ENCODE measurements at places on chromosomes 4 and X.

DNA sequence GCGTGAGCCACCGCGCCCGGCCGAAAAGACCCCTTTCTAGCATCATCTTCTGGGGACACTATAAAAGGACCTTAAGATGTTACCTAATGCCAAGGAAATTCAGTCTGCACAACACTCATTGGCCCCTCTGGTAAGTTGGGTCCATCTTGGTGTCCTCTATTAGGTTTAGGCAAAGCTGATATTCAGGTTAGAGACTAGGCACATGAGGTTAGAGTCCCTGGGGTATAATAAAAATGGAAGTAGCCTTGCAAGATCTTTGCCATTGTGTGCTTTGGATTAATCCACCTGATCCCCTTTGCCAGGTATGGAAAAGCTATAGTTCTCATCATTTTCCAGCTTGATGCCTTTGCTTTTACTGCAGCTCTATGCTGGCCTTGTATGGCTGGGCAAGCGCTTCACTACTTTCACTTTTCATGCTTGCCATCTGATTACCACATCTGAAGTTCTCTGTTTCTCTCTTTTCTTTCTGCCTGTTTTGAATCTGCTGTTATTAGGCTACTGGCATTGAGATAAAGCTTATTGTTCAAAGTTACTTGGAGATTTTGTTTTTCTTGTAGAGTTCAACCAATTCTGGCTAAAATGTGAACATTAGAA is 5.4 kb upstream of the ADH4 start:
- no peak for DNase-seq

- no peak for DNase-seq
Measured at GRCh38 chr4:173699841-173700475, 169.9 kb upstream of the HAND2 start.

DNA sequence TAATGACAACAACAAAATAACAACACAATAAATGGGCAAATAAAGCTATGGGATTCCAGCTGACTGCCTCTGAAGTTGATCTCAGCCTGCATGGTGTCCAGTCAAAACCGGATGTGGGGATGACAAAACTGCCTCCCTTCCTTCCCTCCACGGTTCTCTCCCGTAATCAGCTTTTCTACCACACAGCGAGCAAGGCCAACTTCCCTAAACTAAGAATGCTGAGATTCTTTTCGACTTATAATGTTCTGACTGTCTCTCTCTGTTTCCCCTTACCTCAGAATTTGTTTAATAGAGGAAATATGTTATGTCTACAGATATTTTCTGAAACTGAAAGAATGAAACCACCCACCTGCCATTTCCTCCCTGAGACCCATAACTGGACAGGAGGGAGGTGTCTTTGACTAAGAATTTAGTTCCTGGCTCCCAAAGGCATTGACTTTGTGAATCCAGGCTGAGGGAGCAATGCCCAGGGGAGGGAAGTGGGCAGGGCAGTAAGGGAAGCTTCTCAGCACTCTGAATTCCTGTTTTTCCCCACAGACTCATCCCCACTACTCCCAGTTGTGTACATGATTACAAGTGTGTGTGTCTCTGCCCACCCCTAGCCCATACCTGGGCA is 1.0 kb upstream of the TLR1 start:
- peak; percentile 87 for DNase-seq

DNA sequence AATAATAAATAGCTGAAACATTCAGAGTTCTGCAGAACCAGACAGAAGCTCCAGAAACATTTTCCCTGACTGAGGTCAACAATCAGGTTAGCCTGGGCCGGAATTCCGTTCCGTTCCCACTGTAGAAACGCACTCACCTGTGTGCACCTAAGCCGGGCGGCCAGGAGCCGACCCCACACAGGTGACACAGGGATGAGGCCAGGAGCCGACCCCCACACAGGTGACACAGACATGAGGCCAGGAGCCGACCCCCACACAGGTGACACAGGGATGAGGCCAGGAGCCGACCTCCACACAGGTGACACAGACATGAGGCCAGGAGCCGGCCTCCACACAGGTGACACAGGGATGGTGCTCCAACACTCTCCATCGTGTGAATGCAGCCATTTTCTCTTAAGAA is 21.9 kb downstream of the FAT1 start:
- DNase-seq = no peak

- no peak for DNase-seq
Measured at GRCh38 chr4:134018846-134019245, 182.7 kb downstream of the PABPC4L start.

DNA sequence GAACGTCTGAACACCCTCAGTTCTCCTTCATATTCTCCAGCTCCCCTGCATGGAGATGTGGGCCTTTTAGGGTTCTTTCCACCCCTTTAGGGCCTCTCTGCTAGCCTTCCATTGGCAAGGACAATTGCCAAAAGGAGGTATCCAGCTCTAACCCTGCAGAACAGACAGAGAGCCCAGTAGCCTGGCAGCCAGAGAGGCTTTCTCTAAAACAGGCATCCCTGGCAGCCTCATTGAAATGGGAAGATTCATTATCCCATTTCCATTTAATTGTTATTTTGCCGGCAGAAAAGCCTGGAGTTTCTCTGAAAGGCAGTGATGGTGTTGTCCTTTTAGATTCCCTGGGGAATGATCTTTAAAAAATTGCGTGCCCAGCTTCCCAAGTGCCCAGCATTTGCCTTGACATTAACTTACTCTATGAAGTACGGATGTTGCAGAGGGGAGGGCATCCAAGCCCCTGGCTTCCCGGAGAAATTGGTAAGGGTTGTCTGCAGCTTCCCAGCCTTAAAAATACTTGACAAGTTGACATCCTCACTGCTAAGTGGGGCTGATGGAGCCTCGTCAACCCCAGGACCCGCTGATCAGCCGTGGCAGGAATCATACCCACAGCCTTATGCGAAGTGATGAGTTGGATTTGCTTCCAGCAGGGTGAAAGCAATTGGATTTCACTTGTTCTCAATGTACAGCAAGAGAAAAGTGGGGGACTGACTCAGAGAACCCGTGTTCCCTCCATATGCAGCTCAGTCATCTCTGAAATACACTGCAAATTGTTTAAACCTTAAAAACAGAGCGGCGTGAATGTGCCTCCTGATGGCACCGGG is 244.1 kb downstream of the CRLF2 start:
- DNase-seq = no peak

GRCh38 chr4:121484633-121485032 is 103.8 kb upstream of the QRFPR start:
- peak; percentile 35 for DNase-seq

DNA sequence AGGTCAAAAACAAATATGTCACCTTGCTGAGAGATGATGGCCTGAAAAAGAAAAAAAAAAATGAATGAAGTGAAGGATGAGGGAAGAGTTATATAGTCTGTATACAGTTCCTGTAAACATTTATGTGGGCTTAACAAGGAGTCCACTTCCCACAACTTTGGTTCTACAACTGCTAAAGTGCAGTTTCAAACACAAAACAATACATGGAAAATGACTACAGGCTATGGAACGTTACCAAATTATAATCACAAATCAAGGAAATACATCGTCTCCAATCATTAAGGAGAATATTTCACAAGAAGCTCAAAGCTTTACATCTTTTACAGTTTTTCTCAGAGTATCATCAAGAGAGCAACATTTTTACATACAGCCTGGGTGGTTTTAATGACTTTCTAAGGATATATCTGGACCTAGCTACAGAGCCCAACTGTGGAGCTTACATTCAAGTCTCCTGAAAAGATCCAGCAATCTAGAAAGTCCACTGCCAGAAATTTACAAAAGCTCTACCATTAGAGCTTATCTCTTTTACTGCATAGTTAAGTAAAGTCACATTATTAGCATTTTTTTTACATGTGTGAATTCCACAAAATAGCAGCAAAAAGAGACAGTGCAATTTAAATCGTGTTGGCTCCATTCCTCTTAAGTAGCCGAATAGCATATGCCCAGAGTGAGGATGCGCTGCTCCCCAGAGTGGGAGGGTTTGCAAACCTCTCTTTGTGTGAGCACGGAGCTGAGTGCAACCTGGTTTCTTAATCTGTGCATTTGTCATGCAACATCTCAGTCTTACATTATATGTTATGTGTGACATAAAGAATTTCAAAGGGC is 128.3 kb downstream of the MANBA start:
- DNase-seq = no peak

DNA sequence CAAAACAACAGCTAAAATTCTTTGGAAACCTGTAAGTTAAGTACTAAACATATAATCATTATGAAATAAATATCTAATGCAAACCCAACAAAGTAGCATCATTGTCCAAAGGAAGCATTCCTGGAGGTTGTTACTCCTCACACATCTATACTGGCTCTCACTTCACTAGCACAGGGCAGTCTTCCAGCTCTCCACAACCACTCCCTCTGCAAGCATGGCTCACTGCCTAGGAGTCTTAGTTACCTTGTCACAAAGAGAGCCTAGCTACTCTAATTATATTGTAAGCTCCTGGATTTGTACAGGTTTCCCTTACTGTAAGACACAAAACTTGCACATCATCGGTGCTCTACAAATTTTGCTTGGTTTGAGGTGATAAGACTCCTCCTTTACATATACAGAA is 76.1 kb downstream of the AMMECR1 start:
- DNase-seq = no peak

DNA sequence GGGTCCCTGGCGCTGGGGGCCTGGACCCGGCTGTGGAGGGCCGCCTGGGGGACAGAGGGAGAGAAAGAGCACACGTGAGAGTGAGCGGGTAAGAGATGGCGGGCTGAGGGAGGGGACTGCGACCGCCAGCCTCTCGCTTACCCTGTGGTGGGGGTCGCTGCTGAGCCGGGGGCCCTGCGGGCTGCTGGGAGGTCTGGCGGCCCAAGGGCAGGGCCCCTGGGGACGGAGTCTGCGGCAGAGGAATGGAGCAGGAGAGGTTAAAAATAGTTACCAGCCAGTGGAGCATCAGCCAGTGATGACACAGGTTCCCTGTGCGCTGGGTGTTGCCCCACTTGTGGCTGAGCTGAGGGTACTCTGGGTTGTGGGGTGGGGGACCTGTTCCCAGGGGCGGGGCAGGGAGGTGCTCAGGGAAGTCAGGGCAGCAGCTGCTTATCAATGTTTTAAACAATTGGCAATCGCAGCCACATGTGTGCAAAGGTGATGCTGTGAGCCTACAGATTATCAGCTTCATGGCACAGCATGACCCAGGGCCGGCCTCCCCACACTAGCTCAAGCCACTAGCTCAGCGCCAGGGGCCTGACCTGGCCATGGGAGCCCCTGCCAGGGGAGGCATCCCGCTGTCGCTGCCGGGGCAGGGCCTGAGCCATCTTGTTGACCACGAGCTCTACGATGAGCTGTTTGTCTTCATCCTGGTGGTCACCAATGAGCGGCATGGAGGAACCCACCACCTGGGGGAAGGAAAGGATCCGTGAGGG is 7.5 kb upstream of the TIMP1 start:
- no peak for DNase-seq

GRCh38 chrX:49040376-49040955 is 2.7 kb downstream of the TFE3 start:
- no peak for DNase-seq

DNA sequence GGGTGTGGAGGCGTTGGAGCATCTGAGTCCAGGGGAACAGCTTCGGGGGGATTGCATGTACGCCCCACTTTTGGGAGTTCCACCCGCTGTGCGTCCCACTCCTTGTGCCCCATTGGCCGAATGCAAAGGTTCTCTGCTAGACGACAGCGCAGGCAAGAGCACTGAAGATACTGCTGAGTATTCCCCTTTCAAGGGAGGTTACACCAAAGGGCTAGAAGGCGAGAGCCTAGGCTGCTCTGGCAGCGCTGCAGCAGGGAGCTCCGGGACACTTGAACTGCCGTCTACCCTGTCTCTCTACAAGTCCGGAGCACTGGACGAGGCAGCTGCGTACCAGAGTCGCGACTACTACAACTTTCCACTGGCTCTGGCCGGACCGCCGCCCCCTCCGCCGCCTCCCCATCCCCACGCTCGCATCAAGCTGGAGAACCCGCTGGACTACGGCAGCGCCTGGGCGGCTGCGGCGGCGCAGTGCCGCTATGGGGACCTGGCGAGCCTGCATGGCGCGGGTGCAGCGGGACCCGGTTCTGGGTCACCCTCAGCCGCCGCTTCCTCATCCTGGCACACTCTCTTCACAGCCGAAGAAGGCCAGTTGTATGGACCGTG is 2.2 kb downstream of the AR start:
- DNase-seq = peak; percentile 18

- no peak for DNase-seq
Measured at GRCh38 chr4:86106475-86106874, 253.4 kb downstream of the MAPK10 start.

DNA sequence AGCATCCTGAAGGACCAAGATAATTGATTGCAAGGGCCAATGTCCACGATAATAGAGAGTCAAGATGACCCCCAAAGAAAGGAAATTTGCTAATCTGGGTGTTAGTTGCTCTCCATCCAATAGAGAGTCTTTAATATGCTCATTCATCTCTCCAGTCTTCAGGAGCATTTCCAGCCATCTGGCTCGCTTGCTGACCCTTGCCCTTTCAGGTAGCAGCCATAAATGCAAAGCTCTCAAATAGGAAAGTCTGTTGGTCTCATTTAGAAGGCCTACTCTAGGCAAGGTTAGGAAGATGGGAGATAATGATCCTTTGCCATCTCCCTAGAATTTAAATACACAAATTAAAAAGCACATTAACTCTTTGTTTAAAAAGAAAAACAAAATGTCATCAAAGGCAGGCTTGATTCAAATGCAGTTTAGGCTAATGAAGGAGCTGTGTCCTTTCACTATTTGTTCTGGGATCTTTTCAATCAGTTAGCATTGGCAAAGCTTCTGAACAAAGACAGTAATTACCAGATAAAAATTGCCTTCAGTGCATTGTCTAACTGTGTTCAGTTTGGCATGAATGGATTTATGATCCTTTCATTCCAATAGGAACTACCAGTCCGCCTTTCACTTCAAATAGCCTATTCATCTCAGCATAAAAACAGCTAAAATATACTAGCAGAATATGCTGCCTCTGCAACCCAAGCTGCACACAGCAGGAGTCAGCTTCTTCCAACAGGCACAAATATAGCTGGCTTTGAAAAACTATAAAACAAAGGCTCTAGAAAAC is 49.6 kb upstream of the ATXN3L start:
- no peak for DNase-seq

GRCh38 chr4:12519426-12519825 is 964.7 kb downstream of the RAB28 start:
- peak; percentile 50 for DNase-seq

DNA sequence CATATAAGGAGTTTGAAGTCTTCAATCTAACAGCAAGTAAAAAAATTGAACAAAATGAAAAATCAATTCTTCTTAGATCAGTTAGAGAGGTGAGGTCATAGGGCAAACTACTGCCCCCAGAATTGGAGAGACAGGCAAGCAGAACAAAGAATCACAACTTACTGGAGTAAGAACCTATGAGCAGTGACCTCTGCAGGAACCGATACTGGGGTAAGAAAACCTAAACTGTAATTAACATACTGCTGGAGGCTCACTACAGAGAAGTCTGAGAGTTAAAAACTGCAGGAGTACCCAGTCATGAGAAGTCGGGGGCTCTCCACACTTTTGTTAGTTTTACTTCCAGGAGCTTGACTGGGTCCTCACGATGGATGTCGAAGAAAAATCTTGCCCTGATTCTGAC is 16.0 kb downstream of the CLDN22 start:
- no peak for DNase-seq

GRCh38 chrX:135000516-135000915 is 9.7 kb downstream of the SMIM10 start:
- DNase-seq = no peak

- no peak for DNase-seq
Measured at GRCh38 chr4:56871371-56871866, 36.3 kb upstream of the REST start.

- DNase-seq = peak; percentile 22
Measured at GRCh38 chr4:150896497-150896896, 118.6 kb downstream of the LRBA start.

Data from Kasumi-1 (cell line).